ENCODE measurements at places on chromosomes 4 and X.

- DNase-seq: no peak
Observed at GRCh38 chr4:48018112-48018511, 1.5 kb downstream of the NIPAL1 start.

GRCh38 chrX:128699716-128700285 is 647.6 kb upstream of the ACTRT1 start:
- no peak for DNase-seq

GRCh38 chr4:134906404-134907023 is 704.9 kb upstream of the PABPC4L start:
- DNase-seq: no peak

GRCh38 chr4:156945532-156945931 is 26.1 kb downstream of the PDGFC start:
- no peak for DNase-seq

GRCh38 chr4:111454961-111455360 is 690.3 kb upstream of the FAM241A start:
- no peak for DNase-seq

- no peak for DNase-seq
Observed at GRCh38 chrX:63686878-63687714, 97.9 kb downstream of the ARHGEF9 start.

DNA sequence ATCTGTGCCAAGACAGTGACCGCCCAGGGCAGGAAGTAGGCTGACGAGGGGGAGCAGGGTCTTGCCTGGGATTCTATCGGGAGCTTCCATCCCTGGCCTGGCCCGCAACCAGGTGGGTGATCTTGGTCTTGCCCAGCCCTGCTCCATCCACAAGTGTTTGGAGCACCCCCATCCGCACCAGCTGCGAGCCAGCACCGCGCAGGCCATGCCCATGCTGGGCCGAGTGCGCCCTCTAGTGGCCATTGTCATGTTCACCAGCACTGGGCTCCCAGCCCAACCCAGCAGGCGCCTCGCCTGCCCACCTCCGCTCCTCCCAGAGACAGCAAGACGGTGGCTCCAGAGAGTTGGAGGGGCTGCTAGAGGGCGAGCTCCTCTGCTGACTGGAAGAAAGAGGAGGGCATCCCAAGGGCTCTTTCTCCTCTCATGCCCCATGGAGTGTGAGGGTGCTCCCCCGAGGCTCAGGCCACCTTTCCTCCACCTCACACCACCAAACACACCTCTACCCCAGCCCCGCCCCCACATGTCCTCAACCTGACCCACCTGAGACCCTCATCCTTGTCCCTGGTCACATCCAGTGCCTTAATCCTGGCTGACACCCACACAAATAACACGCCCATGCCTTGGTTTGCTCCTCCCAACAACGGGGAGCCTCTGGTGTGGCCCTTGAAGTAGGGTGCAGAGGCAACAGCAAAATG is 9.8 kb upstream of the ATP2B3 start:
- DNase-seq: peak; percentile 29

DNA sequence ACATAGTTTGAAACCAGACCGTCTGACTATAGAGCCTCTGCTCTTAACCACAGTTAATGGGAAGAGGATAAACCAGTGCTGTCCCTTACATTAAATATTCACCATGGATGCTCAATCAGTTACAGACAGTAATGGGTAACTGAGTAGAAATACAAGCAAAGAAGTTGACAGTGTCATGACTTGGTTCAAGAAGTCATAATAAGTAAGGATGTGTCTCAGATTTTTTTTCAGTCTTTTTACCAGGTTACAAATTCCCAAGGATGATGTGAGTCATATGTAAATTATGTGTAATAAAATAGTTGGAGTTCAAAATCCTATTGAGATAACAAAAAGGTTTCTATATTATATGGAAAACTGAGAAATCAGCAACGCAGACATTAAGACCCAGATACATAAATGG is 31.1 kb downstream of the ZCCHC4 start:
- DNase-seq: no peak

DNA sequence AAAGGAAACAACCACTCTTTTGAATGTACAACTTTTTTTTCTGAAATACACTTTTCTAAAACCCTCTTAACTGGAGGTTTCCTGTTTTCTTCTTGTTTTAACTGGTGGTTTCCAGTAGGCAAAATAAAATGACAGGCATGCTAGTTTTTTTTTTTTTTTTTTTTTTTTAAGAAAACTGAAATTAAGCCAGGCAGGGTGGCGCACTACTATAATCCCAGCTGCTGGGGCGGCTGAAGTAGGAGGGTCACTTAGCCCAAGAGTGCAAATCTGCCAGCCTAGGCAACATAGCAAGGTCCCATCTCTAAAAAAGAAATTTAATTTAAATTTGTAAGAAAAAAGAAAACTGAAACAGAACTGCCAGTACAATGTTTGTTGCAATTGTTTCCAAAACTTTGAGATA is 44.0 kb downstream of the TMEM144 start:
- no peak for DNase-seq

- no peak for DNase-seq
Observed at GRCh38 chrX:2715066-2715600, 24.0 kb downstream of the CD99 start.

DNA sequence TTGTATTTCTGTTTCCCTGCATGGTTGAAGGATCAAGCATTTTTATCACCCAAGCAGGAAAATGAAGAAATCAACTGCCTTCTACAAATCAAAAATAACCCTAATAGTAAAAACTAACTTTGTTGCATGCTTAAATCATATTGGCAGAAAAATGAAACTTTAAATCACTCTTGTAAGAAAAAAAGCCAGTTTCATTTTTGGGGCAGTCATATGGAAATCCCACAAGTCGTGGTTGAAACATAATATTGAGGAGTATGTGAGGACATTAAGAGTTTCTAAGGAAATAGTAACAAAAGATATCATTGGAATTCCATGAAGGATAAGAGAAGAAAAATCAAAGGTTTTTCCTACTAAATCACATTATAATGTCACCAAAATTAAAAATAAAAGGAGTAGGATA is 8.4 kb downstream of the TEC start:
- DNase-seq: no peak

DNA sequence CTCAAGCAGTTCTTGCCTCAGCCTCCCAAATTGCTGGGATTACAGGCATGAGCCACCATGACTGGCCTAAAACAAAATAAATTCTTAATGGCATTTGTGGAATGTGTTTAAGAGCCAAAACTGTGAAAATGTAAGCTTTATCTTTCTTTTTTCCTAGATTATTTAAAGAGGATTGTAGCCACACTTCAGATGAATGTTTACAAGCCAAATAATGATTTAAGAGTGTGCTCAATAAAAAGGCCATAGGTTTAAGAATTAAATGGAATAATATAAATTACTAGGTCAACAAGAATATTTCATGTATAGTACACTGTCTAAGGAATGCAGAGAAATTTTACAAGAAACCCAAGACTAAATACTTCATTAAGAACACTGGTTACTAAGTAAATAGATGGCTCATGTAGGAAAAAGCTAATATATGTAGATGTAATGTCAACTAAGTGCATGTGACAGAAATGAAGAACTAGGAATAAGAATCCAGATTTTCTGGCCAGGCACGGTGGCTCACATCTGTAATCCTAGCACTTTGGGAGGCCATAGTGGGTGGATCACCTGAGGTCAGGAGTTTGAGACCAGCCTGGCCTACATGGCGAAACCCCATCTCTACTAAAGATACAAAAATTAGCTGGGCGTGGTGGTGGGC is 21.3 kb upstream of the UGDH start:
- no peak for DNase-seq
